GM20000 (cell line): ENCODE measurements at places on chromosomes 12 and 14.

DNA sequence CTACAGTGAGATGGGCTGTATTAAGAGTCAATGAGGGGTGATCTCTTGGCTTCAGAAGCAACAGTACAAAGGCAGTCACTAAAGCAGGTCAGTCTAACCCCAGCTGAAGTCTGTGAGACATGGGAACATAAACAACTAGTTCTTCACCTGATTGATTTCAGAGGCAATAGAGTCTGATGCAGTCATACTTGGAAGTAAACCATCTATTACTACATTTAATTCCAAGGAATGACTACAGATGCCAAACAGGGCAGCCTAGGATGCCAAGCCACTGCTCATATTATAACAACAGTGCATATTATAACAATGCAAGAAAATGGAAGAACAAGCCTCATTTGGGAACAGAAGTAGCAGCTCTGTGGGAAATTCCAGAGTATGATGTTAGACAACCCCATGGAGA lies 35.8 kb downstream of the GRIN2B start:
- no peak for DNase-seq

DNA sequence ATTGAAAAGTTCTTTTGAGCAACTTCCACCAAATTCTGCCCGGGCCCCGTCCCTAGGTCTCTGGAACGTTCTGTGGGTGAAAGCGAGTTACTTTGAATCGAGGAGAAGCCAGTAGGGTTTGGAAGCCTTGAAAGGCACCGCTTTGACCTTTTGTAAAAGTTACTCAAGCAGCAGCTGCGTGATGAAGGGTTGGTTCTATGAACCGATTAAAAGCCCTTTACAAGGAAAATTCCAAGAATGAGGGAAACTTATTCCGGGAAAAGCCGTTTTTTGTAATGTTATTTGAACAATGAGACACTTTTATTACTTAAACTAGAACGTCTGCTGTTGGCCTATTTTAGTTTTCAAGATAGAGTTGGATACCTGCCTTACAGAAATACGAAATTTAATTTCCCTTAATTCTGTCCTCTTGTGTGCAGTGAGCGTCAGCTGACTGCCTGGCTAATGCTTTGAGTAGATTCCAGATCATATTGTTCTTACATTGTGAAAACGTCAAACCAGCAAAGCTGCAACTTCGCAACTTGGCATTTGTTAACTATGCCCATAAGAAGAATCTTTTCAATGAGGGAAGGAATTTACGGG lies 906 bp downstream of the LARP4 start:
- DNase-seq = peak; percentile 16

DNA sequence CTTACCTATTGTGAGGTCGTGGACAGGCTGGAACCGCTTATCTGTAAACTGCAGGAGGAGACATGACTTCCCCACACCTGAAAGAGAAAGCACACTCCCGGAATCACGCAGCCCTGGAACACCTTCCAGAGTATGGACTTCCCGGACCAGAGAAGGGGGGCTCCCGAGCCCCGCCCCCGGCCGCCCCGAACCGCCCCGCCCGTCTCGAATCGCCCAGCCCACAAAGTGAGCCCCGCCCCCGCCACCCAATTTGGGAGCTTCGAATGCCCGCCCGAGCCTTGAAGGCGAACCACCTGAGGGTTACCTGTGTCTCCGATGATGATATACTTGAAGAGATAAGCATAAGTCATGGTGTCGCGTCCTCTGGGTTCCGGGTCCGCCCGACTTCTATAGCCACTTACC lies 235 bp downstream of the RAB2B start:
- no peak for DNase-seq

DNA sequence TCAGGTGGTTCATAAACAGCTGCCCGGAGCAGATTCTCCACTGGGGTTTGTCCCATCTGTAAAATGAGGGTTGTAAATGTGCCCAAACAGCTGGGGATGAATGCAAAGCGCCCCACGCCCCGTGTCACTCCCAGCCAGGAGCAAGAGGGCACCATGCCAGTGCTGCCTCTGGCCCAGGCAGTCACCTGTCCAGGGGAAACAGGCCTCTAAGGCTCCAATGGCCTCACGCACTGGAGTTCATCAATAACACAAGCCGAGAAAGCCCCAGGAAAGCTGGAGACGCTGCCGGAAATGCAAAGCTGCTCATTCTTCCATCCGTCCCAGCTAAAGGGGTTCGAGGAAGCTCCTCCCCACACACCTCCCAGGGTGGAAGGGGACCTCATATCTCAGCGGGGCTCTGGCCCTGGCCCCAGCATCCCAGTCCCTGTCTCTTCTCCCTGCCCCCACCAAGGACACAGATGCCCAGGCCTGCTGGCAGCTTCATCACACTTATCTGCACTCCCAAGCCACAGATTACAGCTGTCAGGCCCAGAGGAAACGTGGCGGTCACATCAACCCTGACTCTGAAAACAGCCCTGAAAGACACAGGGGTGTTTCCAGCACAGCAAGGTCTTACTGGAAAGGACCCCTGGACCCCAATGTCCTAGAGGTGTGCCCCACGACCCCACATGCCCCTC lies 21.5 kb downstream of the SCARB1 start:
- DNase-seq = no peak

DNA sequence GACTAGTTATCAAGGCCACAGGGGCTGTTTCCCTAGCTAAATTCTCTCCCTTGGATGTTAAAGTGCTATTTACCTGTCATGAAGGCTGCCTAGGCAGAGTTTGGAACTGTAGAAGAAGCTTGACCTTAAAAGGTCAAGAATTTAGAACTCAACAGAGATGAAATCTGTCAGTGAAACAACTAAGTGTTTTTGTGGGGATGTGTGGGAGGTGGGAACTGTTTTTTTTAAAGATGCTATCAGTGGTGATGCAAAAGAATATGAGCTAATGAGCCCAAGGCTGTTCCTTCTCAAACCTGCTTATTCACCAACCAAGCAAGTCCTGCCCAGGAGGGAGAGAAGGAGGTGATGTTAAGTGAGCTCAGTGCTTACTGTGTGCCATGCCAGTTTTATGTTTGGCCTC lies 40.8 kb upstream of the POC1B start:
- DNase-seq = peak; percentile 18

GRCh38 chr12:25051656-25052195 lies 102.8 kb upstream of the BCAT1 start:
- peak; percentile 44 for DNase-seq

- no peak for DNase-seq
Observed at GRCh38 chr12:57730336-57731067, 8.0 kb downstream of the AGAP2 start.

DNA sequence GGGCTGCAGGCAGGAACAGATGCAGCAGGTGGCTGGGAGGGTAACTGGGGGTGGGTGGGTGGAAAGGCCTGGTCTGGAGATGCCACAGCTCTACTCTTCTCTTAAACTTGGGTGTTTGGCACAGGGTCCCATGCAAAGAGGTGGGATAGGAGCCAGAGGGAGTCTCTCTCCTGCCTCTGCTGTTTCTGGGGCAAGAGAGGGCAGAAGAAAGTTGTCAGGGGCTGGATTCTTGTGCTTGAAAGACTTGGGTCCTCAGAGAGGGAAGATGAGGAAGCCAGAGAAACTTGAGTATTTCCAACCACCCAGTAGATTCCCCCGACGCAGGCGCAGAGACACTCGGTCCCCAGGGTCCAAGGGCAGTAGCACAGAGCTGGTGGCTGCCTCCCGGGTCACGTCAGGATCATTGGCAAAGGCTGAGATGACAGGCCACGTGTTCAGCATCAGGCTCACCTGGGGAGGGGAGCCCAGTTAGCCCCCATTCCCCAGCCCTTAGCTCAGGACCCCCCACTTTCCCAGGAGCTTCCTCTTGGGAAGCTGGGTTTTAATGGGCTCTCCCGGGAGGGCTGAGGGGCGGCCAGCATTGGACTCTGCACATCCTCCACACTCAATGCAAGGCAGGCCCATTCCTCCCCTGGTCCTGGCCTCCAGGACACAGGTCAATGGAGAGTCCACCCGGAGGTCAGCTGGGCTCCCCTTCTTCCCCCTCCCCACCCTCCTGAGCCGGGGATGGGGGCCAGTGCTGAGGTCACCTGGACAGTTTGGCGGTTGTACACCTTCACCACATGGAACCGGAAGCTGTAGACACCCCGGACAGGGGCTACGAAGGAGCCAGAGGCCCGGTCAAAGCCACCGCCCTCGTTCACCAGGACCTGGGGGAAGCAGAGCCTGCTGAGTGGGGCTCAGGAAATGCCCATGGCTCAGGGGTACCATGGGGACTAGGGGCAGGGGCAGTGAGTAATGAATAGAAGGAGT lies 1.6 kb downstream of the CBLN3 start:
- DNase-seq = no peak

DNA sequence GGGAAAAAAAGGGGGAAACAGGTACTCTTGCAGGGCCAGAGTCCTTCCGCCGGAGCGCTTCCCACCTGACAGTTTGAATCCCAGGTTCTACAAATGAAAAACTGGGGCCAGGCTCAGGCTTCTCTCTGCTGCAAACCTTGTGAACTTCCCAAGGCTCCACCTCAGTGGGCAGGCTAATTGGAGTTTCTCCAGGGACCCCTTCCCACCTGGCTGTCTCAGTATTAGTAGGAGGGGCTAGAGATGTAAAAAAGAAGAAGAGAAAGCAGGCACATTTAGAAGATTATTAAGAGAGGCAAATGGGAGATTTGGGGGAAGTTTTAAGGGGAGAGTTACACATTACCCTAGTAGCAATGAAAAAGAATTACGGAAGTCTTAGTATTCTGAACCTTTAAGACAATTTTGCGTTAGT lies 20.0 kb upstream of the CLEC2D start:
- peak; percentile 41 for DNase-seq

- no peak for DNase-seq
Observed at GRCh38 chr14:101201535-101202151, 298.1 kb upstream of the RTL1 start.

DNA sequence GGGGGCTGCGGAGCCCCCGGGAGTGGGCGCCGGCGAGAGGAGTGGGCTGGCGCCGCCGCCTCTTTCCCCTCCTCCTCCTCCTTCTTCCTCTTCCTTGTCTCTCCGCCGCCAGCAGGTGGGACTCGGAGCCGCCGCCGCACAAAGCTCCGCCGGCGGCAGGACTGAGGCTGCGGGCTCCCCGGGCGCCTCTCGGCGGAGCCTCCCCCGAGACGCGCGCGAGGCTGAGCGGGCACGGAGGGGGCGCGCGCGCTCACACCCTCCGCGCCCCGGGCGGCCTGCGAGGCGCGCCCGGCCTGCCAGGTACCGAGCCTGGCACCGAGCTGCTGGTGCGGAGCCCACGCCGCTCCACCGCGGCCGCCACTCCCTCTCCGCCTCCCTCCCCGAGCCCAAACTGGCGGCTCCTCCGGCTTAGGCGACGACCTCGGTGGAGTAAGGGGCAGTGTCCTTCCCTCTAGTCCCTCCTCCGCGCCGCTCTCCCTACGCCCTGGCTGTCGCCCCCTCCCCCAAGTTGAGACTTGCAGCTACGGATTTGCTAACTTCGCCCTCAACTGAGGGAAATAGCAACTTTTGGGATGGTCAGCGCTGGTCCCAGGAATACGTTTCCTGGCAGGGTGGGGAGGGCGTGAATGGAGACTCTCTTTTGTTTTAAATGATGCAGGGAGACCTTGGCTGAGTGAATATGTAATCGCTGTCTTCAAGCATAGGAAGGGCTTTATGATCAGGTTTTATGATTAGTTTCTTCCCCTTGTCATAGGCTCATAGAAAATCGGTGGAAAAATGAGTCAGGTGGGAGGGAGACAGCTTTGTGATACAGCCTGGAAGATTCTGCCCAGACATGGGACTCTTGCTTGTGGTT lies 199.5 kb upstream of the CAND1 start:
- peak; percentile 57 for DNase-seq

- DNase-seq = no peak
Observed at GRCh38 chr14:59360923-59361794, 104.0 kb downstream of the GPR135 start.

- no peak for DNase-seq
Observed at GRCh38 chr12:32382226-32382625, 17.1 kb upstream of the FGD4 start.

- no peak for DNase-seq
Observed at GRCh38 chr12:98572010-98572409, 21.5 kb upstream of the SLC25A3 start.

- DNase-seq = peak; percentile 90
Observed at GRCh38 chr12:57614178-57614947, 3.1 kb downstream of the ARHGEF25 start.

- no peak for DNase-seq
Observed at GRCh38 chr12:121538699-121539061, 42.1 kb downstream of the KDM2B start.

GRCh38 chr14:43877351-43877960 lies 629.6 kb downstream of the FSCB start:
- no peak for DNase-seq

DNA sequence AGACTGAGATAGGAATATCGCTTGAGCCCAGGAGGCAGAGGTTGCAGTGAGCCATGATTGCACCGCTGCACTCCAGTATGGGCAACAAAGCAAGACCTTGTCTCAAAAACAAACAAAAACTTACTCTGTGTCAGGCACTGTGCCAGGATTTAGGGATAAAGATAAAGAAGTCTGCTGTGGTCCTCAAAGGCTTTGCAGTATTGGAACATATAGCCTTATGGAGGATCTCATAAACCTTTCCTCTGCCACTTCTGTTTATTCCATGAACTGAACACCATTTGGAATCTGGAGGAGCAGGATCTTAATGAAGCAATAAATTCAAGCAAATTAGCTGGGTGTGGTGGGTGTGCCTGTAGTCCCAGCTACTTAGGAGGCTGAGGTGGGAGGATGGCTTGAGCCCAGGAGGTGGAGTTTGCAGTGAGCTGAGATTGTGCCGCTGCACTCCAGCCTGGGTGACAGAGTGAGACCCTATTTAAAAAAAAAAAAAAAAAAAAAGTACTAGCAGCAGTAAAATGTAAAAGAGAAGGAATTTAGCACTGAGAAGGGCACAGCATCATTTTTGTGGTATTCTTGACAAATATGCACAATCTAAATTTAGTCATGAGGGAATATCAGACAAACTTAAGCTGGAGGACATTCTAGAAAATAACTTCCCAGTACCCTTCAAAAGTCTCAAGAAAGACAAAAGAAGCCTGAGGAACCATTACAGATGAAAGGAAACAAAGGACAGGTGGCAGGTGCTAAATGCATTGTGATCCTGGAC lies 27.1 kb downstream of the BMAL2 start:
- DNase-seq = no peak

- no peak for DNase-seq
Observed at GRCh38 chr12:131736446-131737149, 25.7 kb downstream of the SFSWAP start.

DNA sequence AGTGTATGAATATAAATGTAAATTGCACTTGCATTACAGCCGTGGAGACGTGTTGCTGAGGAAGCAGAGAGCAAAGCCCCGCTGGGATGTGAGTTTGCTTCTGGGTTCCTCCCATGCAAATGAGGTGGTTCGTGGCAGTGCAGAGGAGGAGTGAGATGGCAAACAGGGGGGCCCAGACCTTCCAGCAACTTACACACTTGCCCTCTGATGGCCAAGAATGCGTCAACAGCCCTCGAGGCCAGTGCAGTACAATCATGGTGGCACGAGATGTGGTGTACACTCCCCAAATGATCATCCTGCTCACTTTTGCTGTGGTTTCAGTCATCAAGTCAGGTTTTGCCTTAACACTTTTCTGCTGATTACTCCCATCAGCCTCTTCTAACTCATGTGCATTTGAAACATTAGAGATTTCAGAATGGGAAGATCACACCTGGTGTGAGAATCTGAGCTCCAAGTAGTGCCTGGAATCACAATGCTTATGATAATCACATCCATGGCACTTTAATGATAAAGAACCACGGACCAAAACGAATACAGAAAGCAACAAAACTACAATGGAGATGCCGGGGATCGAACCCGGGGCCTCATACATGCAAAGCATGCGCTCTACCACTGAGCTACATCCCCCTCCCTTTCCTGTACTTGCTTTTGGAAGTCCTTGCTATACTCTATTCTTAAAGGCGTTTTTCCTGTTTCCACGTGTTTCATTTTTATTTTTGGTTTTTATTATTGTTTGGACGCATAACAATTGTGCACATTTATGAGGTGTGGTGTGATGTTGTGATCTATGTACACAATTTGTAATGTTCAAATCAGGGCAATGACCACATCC lies 7.0 kb upstream of the UBC start:
- peak; percentile 66 for DNase-seq
